ENCODE measurements at places on chromosomes 16 and 17.

- no peak for DNase-seq
Measured at GRCh38 chr17:38619451-38619795, 13.7 kb upstream of the SRCIN1 start.

DNA sequence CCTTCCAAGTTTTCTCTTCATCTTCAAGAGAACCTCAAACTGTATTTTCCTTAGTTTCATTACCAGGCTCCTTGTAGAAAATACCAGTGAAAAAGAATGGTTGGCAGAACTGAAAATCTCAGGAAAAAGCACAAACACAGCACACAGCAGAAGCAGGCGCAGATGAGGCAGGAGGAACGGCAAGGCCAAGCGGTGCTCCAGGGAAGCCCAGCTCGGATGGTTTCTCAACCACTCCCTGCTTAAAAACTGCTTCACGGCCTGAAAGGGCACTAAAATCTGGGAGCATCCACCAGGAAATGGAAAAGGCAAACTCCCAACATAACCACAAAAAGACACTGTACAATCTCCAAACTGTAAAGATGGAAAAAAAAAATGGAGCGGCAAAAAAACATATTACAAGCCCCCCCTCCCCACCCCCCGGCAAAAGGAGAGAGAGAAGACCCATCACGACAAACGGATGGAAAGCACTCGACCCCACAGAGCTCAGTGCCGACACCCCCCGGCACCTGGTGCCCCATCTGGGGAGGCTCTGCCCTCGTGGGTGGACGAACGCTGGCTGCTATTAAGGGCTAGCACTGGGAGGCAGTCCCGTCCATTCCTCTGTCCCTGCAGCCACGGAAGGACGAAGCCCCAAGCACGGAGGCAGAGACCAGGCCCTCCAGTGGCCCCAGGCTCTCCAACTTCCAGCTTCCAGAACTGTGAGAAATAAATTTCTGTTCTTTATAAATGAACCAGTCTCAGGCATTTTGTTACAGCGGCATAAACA lies 127.5 kb downstream of the ZNF778 start:
- DNase-seq = no peak

DNA sequence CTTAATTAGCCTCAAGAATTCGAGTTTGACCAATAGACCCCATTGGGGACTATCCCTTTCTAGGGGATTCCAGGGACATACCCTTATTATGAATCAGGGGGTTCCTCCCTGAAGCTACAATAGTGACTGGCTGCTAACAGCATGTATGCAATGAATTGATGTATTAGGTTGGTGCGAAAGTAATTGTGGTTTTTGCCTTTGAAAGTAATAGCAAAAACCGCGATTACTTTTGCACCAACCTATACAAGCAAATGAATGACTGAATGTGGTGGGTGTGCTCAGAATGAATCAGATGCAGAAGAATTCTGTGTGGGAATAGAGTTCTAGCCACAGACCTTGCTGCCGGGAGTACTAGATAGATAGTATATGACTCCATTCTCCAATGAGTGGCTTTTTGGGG lies 76.7 kb downstream of the HLF start:
- DNase-seq = no peak

GRCh38 chr17:69047368-69048263 lies 13.1 kb downstream of the ABCA9 start:
- no peak for DNase-seq

All from vagina (tissue), 2 donors.